ENCODE measurements at places on chromosomes 7 and 10. TPM values are rescaled to one million over a fixed set of nuclear protein-coding genes. Genes with fewer than 3 reads are reported as not detected.
A peak's percentile ranks its signal among the peaks of the same experiment; 100 is the strongest.

GRCh38 chr10:36677431-36677768 is 448.0 kb upstream of the ANKRD30A start:
- H3K4me3 ChIP-seq, result no peak overlapping the region
- H3K27me3 ChIP-seq, result no peaks in the 10 kb centered on the region
- peaks cover 9% of the 10 kb centered on the region for H3K4me1 ChIP-seq
- H3K36me3 ChIP-seq, result no peaks in the 10 kb centered on the region
- H3K27ac ChIP-seq, result no peak overlapping the region

The ELAPOR2 gene
- 20.3 TPM for total RNA-seq

The AGBL3 gene
- 3.3 TPM for total RNA-seq

DNA sequence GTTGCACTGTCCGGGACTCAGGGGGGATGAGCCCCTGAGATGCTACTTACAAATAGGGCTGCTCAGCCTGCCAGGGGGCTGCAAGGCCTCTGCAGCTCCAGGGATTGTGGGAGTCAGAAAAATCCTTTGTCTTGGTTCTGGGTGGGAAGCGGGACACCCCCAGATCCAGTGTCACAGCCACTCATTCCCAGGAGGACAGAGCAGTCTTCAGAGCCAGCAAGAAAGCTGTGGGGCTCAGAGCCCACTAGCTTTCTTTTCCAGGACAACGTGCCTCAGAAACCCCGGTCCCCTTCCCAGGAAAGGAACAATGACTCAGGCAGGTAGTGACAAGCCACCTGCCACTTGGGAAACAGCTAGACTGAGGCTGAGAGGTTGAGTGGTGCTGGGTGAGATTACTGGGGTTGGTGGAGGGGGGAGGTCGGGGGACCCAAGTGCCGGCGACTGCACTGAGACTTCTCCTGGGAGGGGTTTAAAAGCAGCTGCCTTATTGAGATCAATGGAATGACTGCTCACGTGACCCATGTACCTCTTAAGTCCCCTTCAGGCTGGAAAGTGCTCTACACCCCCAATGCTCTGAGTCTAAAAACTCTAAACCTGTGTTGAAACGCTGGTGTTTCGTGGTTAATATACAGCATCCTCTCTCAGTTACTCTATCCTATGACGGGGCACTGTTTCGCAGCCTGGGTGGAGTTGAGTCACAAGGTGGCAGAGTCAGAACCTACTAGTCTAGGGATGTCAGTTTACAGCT is 123.6 kb downstream of the UBE2H start:
- peaks cover 51% of the 10 kb centered on the region for H3K4me1 ChIP-seq
- peak overlapping the region; percentile 73 for H3K27ac ChIP-seq
- peaks cover 6% of the 10 kb centered on the region for H3K36me3 ChIP-seq
- H3K4me3 ChIP-seq, result no peak overlapping the region
- H3K27me3 ChIP-seq, result no peaks in the 10 kb centered on the region

DNA sequence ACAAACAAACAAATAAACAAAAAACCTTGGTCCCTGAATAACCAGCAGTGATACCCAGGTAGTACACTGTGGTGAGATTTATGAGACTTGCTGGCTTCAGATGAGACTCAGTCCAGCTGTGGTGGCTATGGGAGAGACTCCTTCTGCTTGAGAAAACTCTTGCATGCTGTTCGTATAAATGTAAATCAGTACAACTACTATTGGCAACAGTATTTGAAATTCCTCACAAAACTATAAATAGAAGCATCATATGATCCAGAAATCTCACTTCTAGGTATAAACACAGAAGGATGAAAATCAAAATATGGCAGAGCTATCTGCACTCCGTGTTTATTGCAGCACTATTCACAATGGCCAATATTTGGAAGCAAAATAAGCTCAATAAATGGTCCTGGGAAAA is 692.1 kb downstream of the PCDH15 start:
- DNase-seq, result no peak
- no peak overlapping the region for H3K4me3 ChIP-seq

The ITPRID1 gene
- total RNA-seq, result not detected

The BCAP29 gene
- total RNA-seq, result 115 TPM

DNA sequence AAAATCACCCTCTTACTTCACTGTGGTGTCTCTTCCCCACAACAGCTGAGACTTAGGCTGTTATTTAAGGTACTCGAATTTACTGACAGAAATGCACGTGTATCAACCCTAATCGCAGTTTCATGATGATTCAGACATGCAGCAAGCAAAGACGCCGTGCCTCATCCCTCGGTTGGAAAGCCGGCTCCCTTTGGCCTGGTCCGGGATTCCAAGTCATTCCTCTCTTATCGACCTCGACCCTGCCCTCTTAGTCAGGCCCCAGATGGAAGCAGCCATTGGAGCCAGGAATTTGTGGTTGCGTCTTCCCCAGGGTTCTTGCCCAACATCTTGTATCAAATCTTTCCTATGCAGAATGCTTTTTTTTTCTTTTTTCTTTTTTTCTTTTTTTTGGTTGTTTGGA is 229.5 kb downstream of the GATA3 start:
- H3K27me3 ChIP-seq, result no peaks in the 10 kb centered on the region
- no peaks in the 10 kb centered on the region for H3K4me1 ChIP-seq
- H3K36me3 ChIP-seq, result no peaks in the 10 kb centered on the region
- DNase-seq, result peak; percentile 47

DNA sequence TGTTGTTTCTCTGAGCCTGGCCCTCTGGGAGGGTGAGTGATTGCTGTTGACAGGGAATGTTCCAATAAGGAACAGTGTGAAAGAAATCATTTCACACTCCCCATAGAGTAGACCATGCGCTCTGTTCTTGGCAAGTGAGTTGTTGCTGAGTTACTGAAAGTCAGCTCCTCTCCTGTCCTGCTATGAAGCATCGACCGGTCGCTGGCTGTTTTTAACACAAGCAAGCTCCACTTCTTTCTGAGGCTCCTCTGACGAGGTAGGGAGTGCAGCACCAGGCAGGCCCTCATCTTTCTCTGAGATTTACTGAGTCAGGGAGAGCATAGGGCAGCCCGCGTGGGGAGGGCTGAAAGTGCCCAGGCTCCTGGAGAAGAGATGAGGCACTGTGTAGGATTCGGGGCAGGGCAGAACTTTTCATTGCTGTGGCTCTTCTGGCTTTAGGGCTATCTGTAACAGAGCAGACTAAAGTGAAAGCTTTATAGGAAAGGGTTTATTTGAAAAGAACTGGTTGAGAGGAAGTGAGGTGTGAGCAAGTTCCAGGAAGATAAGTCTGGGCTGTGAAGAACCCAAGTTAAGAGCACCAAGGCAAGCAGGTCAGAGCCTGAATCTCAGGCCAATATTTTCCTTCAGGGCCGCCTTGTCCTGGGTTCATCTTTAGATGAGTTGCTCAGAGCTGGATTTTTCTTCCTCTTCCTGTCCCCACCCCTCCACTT is 332.2 kb downstream of the CCSER2 start:
- H3K27me3 ChIP-seq, result peaks cover 6% of the 10 kb centered on the region
- H3K4me1 ChIP-seq, result no peaks in the 10 kb centered on the region
- H3K36me3 ChIP-seq, result no peaks in the 10 kb centered on the region
- no peak for DNase-seq
- H3K27ac ChIP-seq, result no peak overlapping the region

- no peak overlapping the region for H3K4me3 ChIP-seq
- no peak for DNase-seq
- H3K27ac ChIP-seq, result no peak overlapping the region
These were observed 41.6 kb downstream of the FRMPD2 start for GRCh38 chr10:48232717-48233447.

- H3K36me3 ChIP-seq, result peaks cover 4% of the 10 kb centered on the region
- no peak overlapping the region for H3K4me3 ChIP-seq
- H3K27ac ChIP-seq, result no peak overlapping the region
- DNase-seq, result no peak
These were observed 22.6 kb downstream of the CSGALNACT2 start for GRCh38 chr10:43160921-43161255.
